NCI-H82 (cell line): ENCODE measurements at places on chromosomes 12 and 14.

DNA sequence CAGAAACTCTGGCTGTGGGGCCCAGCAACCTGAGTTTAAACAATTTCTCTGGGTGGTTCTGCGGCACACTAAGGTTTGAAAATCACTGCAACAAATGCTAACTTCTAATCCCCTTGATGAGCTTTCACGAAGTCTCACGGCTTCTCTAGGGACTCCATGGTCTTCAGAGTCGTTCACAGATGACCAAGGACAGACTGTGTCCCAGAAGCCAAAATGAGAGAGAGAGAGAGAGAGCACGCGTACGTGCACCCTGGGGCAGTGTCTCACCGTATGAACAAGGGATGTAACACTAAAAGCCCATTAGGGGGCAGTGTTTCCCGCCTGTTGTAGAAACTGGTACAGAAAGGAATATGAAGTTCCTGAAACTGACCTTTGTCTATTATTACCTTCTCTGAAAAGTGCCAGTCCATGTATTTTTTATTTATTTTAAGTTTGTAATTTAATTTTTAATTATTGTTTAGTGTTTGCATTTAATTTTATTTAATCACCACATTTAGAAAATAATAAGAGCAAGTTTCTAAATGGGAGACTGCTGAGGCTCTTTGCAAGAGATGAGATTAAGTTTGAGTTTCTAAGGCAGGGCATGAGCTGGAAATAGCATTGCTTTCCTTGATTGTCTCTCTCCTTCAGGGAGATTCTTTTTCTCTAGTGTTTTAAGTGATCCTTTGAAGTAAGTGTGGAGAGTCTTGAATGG lies 3.4 kb downstream of the APOLD1 start:
- DNase-seq: peak; percentile 94

DNA sequence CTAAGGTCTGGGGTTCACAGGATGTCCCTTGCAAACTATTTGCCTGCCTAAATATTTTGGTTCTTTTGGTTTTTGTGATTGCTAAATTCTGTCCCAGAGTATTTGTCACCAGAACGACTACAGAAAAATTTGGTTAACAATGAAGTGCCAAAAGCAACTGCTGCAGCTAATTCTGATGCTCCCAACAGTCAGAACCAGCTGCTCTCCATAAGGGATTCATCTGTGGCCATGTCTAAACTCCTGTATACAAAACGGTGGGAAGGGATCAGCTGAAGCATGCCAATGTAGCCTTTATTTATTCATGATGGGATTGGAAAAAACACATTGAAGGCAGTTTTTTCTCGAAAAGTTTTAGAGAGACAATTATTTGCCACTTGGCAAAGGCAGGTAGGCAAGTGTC lies 29.3 kb upstream of the PELI2 start:
- no peak for DNase-seq

DNA sequence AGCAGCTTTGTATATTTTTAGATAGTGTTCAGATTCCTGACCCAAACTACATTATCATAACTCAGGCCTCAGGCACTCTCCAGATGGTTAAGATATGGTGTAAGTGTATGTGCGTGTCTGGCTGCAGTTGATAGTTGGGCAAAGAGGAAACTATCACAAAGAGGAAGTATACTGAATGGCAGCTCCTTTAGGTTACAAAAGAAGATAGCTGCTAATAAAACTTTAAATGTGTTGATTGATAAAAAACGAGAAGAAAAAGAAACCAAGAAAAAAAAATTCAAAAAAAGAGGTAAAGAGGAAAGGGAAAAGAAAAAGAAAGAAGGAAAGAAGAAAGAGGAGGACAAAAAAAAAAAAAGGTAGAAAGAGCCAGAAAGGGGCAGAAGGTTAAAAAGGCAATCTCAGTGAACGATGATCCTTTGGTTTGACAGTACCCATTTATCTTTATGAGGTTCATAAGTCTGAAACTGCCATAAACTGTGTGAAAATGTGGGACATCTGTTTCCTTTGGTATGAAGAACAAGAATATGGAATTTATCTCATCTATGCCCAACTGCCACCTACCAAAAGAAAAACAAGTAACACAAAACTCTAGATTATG lies 42.2 kb downstream of the TAOK3 start:
- no peak for DNase-seq

DNA sequence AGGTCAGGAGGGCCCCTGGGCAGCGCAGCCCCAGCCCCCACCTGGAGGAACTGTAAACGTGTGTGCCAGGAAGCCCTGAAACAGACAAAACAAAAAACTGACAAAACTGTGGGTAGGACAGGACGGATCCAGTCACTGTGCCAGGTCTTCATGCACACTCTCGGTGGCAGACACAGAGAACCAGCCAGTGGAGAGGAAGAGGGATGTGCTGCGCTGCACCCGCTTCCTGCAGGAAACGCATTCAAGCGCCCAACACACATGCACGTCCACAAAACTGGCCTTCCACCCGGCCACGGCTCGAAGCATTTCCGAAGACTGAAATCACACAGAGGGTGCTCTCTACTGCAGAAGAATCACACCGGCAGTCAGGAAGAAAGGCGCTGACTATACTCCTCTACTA lies 16.9 kb downstream of the BRF1 start:
- no peak for DNase-seq

DNA sequence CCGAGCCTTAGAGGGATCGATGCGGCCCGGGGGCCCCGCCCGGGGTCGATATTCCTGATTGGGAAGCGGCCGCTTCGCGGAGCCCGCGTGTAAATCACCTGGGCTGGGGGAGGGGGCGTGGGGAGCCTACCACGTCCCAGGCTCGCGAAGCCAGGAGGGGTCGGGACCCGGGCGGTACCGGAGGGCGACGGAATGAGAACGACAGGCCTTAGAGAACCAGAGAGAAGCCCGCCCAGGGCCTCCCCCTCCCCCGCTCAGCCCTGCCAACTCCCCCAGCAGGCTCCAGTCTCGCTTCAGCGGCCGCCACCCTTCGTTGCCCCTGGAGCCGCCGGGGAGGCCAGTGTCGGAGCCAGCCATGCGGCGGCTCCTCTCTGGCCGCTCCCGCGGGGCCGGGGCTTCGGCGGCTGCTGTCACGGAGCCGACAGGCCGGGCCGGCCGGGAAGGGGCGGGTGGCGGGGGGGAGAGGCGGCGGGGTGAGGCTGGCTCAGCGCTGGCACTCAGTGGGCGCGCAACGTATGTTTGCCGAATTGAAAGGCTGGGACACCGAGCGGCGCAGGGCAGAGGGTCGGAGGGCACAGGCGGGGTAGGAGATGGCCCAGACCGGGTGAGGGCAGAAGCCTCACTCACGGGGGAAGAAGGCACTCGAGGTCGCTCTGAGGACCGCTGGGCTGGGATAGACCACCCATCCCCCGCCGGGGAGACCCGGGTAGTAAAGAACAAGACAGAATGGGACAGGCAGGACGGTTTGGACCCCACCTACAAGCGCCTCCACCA lies 1.4 kb upstream of the DNAJC22 start:
- DNase-seq: peak; percentile 72

- DNase-seq: peak; percentile 32
These were observed 67.4 kb upstream of the OVCH1 start for GRCh38 chr12:29564925-29565324.

- DNase-seq: peak; percentile 69
These were observed 1.3 kb downstream of the DDN start for GRCh38 chr12:48997719-48998496.

DNA sequence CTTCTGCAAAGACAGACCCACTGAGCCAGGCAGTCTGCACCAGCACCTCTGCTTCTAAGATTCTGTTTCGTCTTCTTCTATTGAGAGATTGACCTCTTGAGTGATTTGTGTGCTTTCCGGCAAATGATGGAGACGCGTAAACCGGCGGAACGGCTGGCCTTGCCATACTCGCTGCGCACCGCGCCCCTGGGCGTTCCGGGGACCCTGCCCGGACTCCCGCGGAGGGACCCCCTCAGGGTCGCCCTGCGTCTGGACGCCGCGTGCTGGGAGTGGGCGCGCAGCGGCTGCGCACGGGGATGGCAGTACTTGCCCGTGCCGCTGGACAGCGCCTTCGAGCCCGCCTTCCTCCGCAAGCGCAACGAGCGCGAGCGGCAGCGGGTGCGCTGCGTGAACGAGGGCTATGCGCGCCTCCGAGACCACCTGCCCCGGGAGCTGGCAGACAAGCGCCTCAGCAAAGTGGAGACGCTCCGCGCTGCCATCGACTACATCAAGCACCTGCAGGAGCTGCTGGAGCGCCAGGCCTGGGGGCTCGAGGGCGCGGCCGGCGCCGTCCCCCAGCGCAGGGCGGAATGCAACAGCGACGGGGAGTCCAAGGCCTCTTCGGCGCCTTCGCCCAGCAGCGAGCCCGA lies 703 bp downstream of the ASCL4 start:
- DNase-seq: peak; percentile 43
